ENCODE measurements at places on chromosomes 4 and X. TPM values are rescaled to one million over a fixed set of nuclear protein-coding genes. Genes with fewer than 3 reads are reported as not detected.

The ZNF718 gene
- 11.1 TPM for polyA plus RNA-seq

The LPAR4 gene
- 14.6 TPM for polyA plus RNA-seq

The CCDC110 gene
- 2.8 TPM for polyA plus RNA-seq

The PFKFB1 gene
- polyA plus RNA-seq: 0.65 TPM

DNA sequence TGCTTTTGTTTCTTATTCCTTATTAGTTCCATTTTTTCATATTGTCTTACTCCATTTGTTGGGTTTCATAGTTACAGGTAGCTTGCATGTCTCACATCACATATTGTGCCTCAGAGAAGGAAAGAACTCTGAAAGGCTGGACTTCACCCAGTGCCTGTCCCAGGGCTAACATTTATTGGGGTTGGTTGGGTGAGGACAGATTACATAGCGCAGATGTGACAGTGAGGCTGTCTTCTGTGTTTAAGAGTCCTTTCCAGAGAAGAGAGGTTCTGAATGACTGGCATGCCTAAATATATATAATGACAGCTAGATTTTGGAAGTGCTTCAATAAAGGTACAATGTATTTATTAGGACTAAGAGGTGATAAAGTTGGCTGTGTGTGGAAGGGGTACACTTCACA is 2.7 kb downstream of the ZNF330 start:
- no peak for DNase-seq

- no peak for DNase-seq
Observed at GRCh38 chrX:133417364-133417763, 2.1 kb upstream of the GPC4 start.

DNA sequence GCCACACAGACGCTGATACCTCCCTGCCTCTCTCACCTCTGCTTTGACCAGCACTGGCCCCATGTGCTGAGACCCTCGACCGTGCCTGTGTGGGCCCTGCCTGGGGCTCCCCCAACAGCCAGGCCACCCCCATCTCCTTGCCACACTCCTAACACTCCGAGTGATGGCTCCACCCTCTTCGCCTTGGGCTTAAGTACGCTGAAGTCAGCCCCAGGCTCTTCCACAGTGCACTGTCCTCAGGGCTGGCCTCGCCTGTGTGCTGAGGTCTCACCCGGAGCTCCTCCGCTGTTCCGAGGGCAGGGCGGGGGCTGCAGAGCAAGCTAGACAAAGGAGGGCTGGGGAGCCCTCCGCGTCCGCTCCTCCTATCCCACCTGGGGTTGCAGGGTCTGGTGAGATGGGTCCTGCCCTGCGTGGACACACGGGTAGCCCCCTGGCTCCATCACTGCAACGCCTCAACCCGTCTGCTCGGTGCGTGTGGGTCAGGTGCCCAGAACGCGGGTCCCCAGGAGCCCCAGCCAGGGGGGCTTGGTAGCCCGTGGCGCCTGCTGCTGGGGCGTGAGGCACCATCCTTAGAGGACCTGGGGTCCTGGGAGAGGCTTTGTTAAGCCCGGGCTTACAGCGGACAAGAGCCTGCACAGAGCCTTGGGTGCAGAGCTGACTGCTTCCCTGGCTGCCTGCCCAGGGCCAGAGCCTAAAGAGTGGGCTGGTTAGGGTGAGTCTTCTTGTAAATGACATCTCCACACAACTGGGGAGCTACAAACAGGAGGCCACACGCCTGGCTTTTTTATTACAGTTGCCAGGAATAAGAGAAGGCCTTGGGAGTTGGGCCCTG is 42.6 kb upstream of the NKX1-1 start:
- DNase-seq: no peak

DNA sequence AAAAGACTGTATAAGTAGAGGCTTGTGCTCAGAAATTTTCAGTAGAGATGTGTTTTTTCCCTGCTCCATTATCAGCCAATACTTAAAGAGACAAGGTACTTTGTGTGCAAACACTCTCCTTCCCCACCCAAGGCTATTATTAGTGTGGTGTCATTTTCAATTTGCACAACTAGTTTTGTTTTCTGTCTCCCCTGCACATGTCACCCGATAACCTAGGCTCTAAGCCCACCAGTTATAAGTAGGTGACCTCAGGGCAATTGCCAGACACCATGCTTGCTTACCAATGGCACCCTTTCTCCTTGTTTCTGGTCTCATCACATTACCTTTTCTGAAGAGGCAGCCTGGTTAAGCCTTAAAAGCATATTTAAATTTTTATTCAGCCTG is 8.0 kb upstream of the GUCY1A1 start:
- DNase-seq: no peak

GRCh38 chr4:140092094-140092851 is 61.7 kb downstream of the MAML3 start:
- no peak for DNase-seq

GRCh38 chr4:55397520-55398321 is 2.0 kb downstream of the TMEM165 start:
- no peak for DNase-seq

DNA sequence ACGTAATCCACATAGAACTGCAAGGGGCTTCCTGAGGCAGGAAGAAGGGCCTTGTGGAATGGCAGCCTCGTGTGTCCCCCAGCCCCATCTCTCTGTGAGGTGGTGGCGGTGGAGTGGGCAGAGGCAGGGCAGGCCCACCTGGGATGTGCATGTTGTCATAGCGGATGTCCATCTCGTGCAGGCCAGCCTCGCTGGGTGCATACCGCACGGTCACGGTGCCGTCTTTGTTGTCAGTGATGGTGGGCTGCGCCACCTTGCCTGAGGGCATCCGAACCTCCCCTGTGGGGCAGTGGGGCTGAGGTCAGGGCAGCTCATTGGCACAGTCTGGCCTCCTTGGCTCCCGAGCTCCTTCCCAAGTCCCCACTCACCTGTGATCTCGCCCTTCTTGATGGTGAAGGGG is 20.4 kb downstream of the FLNA start:
- no peak for DNase-seq

DNA sequence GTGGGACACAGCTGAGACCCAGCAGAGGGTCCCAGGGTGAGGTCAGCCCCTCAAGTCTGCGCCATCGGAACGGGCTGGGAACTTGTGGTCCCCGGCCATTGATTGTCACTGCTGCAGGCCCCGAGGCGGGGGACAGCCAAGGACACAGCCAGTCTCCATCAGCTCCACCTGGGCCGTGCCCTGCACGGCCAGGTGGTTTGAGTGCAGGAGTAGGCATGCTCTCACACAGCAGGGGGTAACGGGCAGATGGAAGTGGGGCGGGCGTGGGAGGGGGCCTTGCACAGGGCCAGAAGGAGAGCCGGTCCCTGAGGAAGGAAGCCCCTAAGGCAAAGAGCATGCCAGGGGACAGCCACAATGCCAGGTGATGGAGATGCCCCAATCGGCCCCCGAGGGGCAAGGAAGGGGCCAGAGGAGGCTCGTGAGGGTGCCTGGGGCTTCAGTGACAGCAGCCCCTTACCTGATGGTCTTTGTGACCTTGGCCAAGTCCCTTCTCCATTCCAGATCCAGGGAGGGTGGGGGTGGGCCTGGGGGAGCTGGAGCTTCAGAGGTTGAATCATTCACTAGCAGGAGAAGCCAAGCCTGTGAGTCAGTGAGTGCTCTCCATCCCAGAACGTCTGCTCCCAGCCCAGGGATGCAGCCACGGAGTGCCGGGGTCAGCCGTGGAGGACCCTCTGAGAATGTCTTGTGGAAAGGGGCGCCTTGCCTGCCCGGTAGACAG is 2.3 kb downstream of the ATP2B3 start:
- no peak for DNase-seq

All from renal pelvis (tissue), 12 donors.